ENCODE measurements at places on chromosomes 7 and 10.

DNA sequence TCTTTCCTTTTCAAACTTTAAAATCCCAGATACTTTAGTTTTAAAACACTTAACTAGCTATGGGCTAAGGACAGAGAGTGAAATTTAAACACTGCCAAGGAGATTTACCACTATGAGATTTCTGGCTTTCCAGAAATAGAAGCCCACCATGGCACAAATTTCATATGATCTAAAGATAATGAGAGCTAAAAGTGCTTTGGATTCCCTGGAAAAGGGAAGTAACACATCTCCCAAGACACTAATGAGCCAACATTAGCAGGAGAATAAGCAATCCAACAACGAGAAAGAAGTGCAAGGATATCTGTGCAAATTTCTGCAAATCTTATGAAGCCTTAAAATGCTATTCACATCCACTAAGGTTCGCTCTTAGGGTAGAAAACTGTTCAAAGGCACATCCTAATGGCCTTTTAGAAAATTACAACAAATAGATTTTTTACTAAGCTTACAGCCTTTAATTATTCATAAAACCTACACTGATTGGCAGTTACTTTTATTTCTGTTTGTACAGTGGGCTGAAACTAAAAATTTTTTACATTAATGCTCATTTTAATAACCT, 100.3 kb downstream of the RAPGEF5 start:
- no peak for DNase-seq

GRCh38 chr7:28613262-28613661, 200.9 kb downstream of the CREB5 start:
- DNase-seq = no peak

DNA sequence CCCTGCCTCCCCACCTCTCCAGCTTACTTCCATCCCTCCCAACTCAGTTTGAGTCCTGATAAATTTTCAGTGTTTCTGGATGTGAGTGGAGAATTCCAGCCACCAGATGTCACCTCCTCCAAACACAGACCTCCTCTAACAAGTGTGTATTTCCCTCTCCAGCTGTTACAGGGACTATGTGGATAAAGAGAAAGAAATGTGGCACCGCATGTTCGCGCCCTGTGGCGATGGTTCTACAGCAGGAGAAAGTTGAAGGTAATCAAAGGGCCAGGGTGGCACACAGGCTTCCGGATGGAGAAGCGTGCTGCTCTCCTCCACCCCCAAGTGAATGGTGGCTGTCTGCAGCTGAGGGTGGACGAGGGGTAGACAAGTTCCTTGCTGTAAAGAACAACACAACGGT, 14.7 kb downstream of the FKBP6 start:
- no peak for DNase-seq

DNA sequence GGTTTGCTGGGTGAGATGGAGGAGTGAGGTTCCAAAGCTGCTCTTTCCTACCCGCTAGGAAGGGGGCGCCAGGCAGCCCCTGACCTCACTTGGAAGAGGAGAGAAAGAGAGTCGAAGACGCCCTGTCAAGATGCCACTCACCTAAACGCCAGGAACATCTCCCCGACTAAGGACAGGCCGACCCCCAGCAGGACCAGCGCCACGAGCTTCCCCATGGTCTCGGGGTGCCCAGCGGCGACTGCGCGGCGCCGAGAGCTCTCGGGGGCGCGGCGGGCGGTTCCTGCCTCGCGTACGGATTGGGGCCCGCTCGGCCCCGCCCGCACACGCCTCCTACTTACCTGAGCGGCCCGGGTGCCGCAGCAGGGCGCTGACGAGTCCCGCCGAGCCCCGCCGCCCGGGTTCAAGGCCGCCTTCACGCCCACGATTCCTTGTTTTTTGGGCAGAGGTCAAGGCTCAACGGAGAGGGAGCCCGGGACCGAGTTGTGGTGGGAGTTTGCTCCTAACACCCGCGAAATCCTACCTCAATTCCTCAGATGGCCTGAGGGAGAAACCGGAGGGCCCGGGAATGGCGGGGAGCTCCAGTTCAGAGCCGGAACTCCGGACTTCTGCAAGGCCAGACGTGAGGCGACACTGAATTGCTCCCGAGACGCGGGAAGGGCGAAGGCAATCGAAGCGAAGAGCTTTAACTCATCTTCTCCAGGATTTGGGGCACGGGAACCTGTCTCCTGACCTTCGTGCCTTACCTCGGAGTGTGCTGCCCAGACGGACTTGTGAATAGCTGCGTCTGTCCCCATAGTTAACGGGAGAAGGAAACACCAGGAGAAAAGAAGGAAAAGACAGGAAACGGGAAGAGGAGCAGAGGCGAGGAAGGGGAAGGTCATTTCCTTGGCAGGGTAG, at the start of gene PON3:
Gene PON3 (minus strand): TSS at position 240 of the 897 bp plus-strand sequence. CDS start 25 bp downstream, at position 215.
- peak; percentile 40 for DNase-seq

GRCh38 chr10:15436696-15437095, 65.6 kb upstream of the FAM171A1 start:
- no peak for DNase-seq
